ENCODE measurements at places on chromosomes 2 and 18.

DNA sequence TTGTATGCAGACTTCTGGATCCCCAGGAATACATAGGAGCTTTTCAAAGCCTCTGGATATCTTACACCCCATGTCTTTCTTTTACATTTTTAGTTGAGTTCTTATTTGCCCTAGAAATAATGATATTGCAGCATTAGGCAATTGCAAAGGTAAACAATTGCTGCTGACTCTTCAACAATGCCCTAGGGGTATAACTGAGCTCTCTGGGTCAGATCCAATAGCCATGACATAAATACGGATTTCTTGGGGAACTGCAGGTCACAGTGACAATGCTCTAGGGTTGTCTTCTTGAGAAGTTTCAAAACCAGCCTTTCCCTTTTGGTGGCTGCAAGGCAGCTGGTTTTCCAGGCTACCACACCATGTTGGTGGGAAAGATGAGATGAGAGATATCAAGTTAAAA is 16.5 kb upstream of the OR6B3 start:
- DNase-seq: no peak

- no peak for DNase-seq
Measured at GRCh38 chr2:2871480-2872308, 505.9 kb downstream of the EIPR1 start.

DNA sequence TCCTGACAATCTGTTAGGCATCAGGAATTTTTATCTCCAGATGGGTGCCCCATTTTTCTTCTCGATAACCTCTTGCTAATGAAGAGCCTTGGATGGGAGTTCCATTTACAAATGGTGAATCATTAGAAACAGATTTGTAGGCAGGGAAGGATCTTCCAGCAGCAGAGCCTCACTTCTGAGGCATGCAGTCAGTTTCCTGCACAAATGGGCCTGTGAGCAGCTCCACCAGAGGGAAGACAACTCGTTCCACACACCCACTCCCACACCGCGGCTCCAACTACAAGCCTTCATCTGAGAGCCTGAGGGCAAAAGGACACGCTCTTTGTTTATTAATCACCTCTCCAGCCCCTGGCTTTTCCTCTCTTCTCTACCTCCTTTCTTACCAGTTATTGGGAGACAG is 108.5 kb downstream of the CTAGE1 start:
- DNase-seq: peak; percentile 31

DNA sequence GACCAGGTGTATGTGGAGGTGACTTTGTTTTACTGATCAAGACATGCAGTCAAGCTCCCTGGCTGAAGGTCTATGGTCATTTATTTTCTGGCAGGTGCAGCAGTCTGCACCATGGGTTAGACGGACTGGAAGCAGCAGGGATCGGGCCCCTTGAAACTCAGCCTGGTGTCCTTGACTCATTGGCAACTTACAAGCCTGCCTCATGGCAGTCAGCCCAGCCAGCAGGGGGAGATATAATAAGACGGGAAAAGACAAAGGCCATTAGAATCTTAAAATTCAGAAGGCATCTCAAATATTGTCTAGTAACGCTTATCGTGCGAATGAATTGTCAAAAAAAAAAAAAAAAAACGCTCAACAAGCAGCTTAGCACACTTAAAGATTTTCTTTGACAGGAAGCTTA is 308.2 kb downstream of the EN1 start:
- DNase-seq: no peak

- no peak for DNase-seq
Measured at GRCh38 chr2:134737671-134738070, 18.9 kb upstream of the TMEM163 start.

- DNase-seq: no peak
Measured at GRCh38 chr2:23626701-23627230, 241.8 kb downstream of the KLHL29 start.

DNA sequence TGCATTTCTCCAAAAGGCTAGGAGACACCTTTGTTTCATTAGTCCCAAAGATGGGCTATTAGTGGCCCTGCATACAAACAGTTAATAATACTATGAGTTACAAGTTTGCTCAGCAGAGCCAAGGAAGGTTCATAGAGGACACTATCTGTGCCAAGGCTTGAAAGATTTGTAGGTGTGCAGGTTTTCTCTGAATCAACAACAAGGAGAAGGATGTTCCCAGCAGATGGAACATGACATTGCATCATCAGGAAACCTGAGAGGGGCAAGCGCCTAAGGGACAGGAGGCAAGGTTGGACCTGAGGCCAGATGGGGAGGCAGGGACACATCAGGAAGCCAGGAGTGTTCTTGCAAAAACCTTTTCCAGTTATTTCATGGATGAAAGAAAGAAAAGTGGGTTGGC is 35.4 kb upstream of the STK17B start:
- no peak for DNase-seq

DNA sequence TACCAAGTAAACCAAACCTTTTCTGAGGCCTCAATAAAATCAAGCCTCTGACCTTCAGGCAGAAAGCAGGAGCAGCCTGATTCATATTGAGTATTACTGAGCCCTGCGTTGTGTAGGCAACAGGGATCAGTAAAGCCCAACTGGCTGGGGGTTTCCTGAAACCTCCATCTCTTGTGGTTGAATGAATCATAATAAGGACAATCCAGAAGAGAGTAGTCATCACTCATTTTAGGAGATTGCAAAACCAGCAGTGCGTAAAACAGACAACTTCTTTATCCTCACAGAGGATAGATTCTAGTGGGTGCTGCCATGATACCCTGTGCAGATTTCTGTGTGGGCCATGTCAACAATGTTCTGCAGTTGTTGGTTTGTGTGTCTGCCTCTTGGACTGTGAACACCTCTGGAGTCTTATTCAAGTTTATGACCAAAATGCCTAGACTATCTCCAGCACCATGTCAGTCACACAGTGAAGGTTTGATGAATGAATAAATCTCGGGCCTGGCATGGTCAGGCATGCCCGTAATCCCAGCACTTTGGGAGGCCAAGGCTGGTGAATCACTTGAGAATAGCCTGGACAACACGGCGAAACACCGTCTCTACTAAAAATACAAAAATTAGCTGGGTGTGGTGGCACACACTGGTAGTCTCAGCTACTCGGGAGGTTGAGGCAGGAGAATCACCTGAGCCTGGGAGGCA is 51.8 kb upstream of the RAB27B start:
- peak; percentile 95 for DNase-seq

- no peak for DNase-seq
Measured at GRCh38 chr2:43328832-43329231, 102.4 kb upstream of the ZFP36L2 start.

DNA sequence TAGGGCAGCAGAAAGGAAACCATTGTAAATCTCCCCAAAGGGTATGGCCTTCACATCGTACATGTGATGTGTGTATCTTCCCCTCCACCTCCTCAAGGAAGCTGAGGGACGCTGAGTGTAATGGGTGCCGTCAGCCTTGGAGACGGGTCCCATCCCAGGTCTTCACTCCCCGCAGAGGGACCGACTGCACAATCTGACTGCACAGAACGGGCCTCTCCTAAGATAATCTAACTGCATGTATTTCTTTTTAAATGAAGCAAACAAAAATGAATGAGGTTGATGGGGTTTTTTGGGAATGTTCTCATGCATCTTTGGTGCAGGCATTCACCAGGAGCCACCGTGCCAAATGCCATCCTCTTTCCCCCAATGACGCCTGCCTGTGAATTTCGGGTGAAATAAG is 94.1 kb upstream of the PXDN start:
- DNase-seq: no peak

- DNase-seq: no peak
Measured at GRCh38 chr2:78780256-78780655, 245.2 kb upstream of the REG3G start.

DNA sequence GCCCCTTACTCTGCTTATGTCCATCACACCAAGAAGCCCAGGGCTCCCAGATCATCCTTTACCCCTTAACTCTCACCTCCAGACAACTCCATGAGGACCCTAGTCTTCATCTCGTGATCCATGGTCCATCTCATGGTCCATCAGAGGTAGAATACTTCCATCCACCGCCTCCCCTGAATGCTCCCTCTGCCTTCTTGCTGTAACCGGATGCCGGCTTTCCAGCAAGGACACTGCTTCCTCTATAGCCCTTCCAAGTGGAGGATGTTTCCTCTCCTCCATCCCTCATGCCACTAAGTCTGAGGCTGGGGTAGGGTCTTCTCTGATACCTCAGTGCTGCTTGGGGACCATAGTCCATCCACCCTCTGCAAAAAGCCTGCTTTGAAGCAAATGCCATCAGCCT is 118.6 kb upstream of the SIX2 start:
- no peak for DNase-seq

- DNase-seq: peak; percentile 39
Measured at GRCh38 chr2:202317080-202317857, 51.7 kb downstream of the NOP58 start.

DNA sequence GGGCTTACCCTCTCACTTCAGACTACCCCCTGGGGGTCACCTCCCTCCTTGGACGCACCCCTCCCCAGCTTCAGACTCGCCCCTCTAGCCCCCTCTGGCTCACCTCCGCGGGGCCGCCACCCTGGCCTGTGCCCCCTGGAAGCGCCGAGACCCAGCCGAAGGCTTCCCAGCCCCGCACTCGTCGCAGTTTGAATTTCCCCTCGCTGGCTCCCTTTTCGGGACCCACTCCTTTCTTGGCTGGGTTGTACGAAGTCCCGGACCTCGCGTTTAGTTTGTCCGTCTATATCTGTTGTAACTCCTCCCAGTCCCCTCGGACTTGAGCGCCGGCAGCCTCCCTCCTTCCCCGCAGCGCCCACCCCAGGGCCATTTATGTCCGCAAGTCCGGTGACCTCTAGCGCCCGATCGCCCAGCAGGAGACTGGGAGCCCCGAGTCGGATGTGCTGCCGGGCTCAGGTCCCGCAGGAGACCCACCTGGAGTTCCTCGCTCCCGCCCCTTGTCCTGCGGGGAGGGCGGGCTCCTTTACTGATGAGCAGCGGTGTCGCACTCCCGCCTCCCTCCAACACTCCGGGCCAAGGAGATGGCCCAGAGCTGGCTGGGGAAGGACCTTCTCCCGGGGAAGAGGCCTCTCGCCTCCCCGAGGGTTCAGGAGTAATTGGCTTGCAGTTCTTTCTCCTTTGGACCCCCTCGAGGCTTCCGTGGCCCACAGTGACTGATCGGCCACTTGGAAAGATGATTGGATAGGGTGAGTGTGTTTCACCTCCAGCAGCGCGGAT is 692 bp upstream of the RAX start:
- DNase-seq: no peak

- DNase-seq: peak; percentile 68
Measured at GRCh38 chr2:43343573-43344304, 117.3 kb upstream of the ZFP36L2 start.

GRCh38 chr2:191894681-191895147 is 47.8 kb upstream of the CAVIN2 start:
- peak; percentile 54 for DNase-seq

- no peak for DNase-seq
Measured at GRCh38 chr2:11325961-11326676, 18.3 kb downstream of the ROCK2 start.

DNA sequence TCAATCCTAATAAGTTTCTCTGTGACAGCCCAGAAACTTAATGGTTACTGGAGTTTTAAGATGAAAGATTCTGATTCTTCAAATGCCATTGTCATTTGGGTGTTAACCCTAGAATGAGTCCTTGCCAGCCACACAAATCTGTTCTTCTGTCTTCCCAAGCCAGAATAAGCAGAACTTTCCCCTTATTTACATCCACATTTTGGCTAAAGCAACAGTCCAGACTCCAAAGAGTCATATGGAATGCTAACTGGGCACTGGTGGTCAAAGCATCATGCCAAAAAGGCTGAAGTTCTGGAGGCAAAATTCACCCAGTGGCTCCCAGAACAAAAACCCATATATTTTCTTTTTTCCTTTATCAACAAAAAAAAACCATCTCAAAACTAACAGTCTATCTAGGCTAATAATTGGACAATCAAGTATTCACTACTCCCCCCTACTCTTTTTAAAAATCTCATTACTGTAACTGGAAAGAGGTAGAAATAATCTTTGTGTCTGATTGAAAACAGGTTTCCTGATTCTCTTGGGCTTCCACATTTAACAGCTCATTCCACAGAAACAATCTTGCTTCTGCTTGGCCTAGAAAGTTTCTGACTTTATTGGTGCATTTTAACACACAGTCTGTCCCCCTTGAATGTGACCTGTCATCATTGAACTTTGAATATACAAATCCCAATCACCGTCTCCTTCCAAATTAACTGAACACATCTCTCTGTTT is 89.6 kb upstream of the SETBP1 start:
- no peak for DNase-seq

DNA sequence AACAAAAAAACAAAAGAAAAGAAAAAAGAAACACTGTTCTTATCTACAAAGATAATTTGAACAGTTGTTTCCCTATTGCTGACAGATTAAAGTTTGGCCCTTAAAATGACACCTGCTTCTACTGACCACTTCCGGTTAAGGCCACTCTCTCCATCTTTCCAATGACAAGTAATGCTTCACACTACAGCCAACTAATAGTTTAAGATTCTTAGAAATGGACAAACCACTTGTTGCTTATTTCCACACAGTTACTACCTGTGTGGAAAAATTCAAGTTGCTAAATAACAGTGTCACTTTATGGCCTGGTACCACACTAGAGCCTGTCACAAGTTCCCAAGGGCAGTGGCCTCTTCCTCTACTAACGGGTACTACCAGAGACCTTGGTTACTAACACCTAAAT is 2.4 kb downstream of the TMEM185B start:
- no peak for DNase-seq

DNA sequence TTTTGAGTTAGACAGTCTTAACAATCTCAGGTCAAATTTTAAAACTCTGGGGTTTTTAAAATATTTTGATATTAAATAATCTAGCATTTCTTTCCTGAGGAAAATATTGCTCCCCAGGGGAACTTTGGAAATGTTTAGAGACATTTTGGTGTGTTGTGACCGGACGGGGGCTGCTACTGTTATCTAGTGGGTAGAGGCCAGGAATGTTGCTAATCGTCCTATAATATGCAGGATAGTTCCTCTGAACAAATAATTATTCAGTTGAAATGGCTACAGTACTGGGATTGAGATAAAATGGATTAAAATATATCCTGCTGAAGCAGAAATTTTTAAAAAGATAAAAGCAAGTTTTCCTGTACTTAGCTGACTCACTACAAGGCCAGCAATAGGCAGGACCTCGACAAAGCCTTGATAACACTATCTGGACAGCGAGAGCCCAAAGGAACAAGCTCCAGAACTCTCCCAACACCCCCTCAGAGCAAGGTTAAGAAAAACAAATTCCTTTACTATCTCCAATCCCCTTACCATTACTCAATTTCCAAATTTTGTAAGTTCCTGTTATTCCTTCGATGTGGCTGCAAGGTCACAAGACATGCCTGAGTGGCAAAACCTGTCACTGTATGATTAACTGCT is 1407.4 kb downstream of the SUCLG1 start:
- DNase-seq: no peak
